ENCODE measurements at places on chromosomes 11 and 22. TPM values are rescaled to one million over a fixed set of nuclear protein-coding genes. Genes with fewer than 3 reads are reported as not detected.

DNA sequence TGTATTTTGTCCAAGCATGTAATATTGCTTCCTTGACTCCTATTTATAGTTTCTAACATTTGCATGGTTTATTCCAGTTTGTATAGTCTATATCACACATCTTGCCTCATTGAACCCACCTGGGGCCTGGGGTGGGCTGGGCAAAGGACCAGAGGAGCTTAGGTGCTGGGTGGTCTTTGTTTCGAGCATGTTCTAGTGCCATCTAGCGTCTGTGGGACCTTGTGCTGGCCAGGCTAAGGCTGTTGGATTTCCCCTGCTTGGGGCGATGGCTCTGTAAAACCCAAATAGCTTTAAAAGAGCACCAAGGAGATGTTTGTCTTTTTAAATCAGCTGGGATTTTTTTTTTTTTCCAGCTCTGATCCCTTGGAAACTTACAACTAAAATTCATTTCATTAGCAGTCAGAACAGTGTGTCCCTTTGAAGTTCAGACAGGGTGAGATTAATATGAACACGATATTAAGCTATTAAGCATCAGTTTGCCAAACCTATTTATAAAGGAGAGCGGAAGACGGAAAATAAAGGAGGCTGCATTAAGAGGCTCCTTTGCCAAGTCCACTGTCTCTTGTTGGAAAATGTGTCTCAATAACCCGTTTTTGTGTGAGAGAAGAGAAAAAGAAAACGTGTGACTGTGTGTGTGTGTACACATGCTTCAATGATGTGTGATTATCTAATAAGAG, 157.4 kb downstream of the COMMD9 start:
- DNase-seq: peak; percentile 73

APOA1 gene
- 1.8 TPM for polyA plus RNA-seq

OR6A2 gene
- not detected for polyA plus RNA-seq

DNA sequence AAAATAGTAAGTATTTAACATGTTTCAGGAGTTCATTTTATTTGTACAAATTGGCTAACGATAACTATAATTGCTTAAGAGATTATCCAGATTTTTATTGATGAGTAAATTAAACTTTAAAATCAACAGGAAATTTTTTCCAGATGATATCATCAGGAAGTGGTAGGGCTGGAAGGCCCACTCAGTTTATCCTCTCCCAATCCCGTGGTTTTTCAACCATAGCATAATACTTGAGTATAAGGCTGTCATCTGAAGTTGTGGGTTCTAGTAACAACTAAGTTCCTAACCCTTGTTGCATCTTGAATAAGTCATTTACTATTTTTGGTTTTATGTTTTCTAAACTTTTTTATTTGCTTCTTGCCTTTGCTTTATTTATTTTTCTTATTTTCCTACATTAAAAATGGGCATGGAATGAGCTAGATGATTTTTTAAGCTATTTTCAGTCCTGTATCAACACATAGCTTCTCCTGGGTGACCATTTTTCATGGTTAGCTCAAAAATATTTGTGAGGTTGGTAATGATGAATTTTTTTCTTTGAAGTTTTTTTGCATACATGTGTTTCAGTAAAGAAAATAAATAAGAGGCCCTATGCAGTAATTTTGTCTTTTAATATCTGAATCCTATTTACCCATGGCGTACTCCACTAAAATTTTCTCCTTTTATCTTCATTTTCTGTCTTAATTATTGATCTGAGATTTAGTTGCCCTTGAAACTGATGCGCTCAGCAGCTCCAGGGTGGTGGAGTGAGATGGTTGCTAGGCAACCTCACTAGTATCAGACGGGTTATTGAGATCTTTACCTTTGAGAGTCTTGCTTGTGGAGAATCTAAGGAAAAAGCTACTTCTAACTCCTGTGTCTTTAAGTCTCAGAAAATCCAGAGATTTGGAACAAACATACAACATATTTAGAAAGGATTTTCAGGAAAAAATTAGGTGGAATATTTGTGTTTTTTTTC, 452.0 kb upstream of the CCDC179 start:
- no peak for DNase-seq

DNA sequence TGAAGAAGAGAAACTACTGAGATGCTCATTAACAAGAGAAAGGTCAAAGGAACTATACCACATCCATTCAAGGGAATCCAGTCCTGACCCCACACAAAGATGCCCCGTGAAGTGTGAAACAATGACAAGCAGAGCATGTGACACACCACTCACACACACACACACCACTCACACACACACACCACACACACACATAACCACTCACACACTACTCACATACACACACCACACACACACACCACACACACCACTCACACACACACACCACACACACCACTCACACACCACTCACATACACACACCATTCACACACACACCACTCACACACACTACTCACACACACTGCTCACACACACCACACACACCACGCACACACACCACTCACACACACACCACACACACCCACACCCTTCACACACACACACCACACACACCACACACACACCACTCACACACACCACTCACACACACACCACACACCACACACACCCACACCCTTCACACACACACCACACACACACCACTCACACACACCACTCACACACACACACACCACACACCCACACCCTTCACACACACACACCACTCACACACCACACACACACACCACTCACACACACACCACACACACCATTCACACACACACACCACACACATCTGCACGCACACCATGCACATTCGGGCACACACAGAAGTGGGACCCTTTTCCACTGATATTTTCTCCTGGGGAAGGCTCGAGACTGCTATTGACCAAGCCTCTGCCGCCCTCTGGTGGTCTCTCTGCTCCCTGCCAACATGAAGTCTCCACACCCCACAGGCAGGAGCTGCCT, 32.0 kb upstream of the COMT start:
- DNase-seq: peak; percentile 80

DNA sequence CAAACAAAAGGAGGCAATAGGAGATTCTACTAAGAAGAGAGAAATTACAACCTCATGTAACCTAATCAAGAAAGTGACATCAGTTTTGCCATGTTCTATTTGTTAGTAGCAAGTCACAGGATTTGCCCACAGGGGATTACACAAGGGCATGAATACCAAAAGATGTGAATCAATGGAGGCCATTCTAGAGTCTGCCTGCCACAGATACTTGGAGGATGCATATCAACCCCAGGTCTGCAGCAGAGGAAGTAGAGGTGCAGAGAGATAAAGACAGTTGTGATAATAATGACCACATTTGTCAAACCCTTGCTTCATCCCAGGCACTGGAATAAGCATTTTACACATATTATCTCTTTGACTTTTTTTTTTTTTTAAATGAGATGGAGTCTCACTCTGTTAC, 2.4 kb upstream of the ASCC2 start:
- no peak for DNase-seq

DNA sequence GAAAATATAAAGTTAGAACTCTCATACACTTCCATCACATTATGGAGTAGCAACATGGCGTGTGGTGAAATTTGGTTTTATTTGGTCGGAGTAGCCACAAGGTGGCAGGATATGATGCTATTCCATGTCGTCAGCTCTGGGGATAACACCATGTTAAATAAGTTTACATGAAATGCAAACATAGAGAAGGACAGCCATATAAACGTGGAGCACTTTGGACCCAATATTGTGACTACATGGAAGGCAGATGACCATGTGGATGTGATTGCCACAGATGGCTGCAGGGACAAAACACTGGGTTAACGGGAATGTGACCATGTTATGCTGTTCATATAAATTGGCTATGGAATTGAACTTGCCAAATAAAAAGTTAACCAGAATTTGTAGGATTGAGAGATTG, 21.0 kb downstream of the OR5M11 start:
- DNase-seq: no peak

IGF2 gene
- 5,095 TPM for polyA plus RNA-seq

DNA sequence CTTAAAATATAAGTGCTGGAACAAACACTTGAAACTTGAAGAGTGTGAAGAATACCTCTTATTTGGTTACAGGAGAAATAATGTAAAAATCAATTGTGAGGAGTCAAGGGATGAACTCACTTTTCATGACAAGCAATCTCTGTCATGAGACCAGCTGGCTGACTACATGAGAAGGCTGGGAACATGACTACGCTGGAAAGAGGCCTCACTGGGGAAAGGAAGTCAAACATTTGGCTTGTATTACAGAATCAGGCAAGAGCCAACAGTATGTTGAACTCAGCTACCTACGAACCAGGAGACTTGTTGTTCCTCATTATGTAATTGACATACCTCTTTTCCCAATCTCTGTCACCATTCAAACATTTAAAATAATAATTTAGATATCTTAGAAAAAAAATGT, 14.4 kb downstream of the DCDC1 start:
- DNase-seq: no peak

DNA sequence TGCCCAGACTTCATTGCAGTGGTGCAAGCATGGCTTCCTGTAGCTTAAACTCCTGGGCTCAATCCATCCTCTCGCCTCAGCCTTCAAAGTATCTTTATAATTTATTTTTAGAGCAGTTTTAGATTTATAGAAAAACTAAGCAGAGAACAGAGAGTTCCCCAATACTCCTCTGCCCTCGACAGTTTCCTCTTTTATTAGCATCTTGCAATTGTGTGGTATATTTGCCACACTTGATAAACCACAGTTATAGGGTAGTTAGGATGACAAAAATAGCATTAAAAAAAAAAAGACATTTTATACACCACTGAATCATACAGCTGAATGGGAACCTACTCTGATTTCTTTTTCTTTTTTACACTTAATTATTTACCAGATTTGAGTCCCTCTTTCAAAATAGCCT, 31.2 kb downstream of the MS4A2 start:
- DNase-seq: no peak

DNA sequence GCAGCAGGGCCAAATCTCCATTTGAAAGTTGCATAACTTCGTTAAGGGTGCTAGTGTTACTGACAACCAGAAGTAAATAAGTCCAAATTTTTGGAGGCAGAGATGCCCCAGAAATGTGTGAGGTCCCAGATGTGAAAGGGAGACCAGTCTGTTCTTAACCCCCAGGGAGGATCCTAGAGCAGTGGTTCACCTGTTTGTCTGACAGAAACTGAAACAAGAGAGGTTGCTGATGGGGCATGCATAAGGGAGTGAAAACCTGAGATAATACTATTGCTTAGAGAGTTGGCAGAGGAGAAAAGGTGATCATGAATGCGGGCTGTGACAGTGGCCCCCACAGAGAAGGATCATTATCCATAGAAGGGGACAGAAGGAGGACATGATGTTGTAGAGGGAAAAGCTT, 3.8 kb downstream of the CBLIF start:
- DNase-seq: no peak
